Cerebellar nuclear complex (tissue), 1 donor: ENCODE measurements at places on chromosomes 2 and 18.

- no peak for DNase-seq
Observed at GRCh38 chr2:233934524-233934923, 17.4 kb downstream of the TRPM8 start.

GRCh38 chr2:16227811-16228462, 287.6 kb downstream of the MYCN start:
- DNase-seq = no peak

- no peak for DNase-seq
Observed at GRCh38 chr18:39208729-39209128, 1643.1 kb upstream of the CELF4 start.

GRCh38 chr2:137969418-137969765, 5.1 kb downstream of the HNMT start:
- DNase-seq = no peak

DNA sequence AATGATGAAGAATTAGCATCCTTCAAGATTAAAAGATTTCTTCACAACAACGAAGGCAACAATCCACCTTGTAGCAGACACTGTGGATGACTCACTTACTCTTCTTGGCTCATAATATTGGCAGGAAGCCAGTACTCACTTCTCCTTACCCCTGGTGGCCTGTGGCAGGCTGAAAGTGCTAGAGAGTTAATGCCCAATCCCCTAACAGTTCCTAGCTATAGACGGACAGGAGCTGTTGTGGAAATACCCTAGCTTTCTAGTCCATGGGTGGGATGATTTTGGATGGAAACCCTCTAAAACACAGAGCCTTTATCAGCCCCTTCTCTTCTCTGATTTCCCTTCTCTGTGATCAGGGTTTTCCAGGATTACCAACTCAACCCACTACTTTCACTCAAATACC, 128.6 kb upstream of the NYAP2 start:
- no peak for DNase-seq

GRCh38 chr2:220365023-220365422, 737.6 kb downstream of the SLC4A3 start:
- DNase-seq = no peak

- no peak for DNase-seq
Observed at GRCh38 chr18:67651438-67651837, 134.9 kb upstream of the DSEL start.

DNA sequence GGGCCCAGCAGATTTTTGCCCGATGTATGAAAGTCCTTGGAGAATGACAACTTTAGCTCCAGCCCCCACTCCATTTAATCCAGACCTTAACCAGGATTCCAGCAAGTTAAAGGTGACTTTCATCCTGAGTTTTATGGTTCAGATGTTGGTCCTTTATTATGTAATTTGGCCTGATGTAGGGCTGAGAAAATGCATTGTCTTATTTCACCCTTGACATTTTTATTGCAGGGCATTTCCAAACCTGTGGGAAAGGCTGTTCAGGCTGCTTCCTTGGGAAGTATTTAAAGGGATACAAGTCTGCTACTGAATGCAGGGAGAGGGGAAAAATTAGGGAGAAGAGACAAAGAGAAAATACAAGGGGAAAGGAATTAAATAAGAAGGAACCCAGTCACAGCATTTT, 48.8 kb downstream of the ASB1 start:
- DNase-seq = no peak
